Activated naive CD8-positive, alpha-beta T cell treated with anti-CD3 and anti-CD28 coated beads, Interleukin-2, amount 10 ng/mL, durations not matched to agents 7 days and 5 days (primary cell): ENCODE measurements at places on chromosomes 12 and 14. TPM values are rescaled to one million over a fixed set of nuclear protein-coding genes. Genes with fewer than 3 reads are reported as not detected.
A peak's percentile ranks its signal among the peaks of the same experiment; 100 is the strongest.

DNA sequence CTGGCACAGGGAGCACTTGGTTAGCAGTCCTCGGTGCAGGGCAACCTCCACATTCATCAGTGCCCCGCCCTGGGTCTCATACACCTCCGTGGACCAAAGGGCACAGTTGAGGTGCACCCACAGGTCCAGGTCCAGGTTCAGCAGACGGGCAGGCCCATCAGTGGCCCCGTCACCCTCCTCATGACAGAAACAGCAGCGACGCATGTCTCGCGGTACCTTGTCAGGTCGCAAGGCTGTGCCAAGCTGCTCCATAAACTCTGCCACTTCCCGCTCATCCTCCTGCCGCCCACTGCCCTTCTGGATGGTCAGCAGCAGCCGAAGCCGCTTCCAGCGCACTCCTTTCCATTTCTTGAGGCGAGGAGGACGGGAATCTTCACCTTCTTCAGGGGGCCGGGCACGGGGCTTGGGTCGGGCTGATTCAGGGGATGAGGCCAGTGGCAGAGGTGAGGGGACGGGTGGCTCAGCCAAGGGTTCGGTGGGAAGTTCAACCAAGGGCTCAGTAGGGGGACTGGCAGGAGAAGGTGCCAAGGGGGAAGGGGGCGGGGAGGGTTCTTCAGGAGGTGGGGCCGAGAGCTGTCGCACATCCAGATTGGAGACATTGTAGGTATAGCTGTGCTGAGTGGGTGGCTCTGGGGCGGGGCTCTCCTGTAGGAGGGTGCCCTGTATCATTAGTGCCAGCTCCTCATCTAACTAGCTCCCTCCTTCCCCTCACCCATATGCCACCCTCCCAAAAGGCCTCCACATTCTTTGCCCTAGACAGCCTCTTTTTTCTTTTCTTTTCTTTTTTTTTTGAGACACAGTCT, 8.3 kb upstream of the PRKAG1 start:
- H3K4me1 ChIP-seq: no peaks in the 10 kb centered on the region
- H3K36me3 ChIP-seq: peaks cover 17% of the 10 kb centered on the region
- no peak overlapping the region for H3K27ac ChIP-seq
- no peak for DNase-seq

DNA sequence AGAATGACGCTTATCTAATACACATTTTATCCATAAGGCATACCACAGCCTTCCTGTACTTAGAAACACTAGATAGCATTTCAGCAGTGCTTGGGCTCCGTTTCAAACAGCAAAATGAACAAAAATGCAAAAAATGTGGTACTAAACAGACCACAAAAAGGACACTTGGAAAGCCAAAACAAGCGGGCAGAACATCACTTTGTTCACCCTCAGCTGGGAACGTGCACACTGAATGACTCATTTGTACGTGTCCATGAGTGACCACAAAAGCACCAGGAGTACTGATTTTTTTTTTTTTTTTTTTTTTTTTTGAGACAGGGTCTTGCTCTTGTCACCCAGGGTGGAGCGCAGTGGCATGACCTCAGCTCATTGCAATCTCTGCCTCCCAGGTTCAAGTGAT, 8.9 kb upstream of the FOXN3 start:
- H3K27me3 ChIP-seq: no peaks in the 10 kb centered on the region
- DNase-seq: no peak
- peak overlapping the region; percentile 37 for H3K4me3 ChIP-seq
- H3K36me3 ChIP-seq: peaks cover 7% of the 10 kb centered on the region
- H3K27ac ChIP-seq: peak overlapping the region; percentile 72

- DNase-seq: no peak
- peaks cover 63% of the 10 kb centered on the region for H3K4me1 ChIP-seq
- no peaks in the 10 kb centered on the region for H3K36me3 ChIP-seq
- H3K4me3 ChIP-seq: no peak overlapping the region
- H3K27me3 ChIP-seq: peaks cover 3% of the 10 kb centered on the region
- H3K27ac ChIP-seq: no peak overlapping the region
Measured at GRCh38 chr14:76923431-76924370, 97.5 kb downstream of the LRRC74A start.

DNA sequence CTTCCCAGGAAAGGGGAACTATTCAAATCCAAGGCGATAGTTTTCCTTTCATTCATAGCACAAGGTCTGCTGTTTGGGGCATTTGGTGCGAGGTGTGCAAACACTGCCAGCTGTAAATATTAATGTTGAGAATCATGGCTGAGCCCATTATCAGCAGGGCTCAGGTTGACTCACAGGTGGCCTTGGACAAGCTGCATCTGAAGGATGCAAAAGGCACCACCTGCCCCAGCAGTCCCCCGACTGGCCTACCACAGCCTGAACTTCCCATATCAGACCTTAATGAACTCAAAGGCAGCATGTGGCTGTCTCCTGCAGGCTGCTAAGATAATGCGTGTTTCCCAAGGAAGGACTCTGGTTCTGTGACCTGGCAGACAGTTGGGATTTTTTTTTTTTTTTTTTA, 93.3 kb upstream of the MAP1LC3B2 start:
- H3K4me3 ChIP-seq: no peak overlapping the region
- no peaks in the 10 kb centered on the region for H3K36me3 ChIP-seq
- DNase-seq: no peak
- H3K27me3 ChIP-seq: peaks cover 2% of the 10 kb centered on the region
- no peak overlapping the region for H3K27ac ChIP-seq

DNA sequence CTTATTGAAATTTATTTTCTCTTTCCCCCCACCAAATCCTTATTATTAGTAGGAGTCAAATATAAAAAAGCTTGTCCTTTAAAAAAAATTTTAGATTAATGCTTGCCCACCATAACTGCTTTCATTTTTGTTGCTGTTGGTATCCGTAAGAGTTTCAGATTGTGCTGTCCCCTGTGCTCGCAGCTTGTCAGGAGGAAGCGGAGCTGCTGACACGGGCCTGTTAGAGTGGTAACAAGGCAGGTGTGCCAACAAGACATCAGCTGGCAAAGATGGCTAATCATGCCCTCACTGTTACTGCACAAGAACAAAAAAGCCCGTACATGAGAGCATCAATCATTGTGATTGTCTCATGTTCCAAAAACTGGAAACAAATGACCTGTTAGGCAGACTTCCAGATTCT, 148.4 kb downstream of the ALG10B start:
- no peak overlapping the region for H3K27ac ChIP-seq
- H3K27me3 ChIP-seq: no peaks in the 10 kb centered on the region
- no peaks in the 10 kb centered on the region for H3K4me1 ChIP-seq

DNA sequence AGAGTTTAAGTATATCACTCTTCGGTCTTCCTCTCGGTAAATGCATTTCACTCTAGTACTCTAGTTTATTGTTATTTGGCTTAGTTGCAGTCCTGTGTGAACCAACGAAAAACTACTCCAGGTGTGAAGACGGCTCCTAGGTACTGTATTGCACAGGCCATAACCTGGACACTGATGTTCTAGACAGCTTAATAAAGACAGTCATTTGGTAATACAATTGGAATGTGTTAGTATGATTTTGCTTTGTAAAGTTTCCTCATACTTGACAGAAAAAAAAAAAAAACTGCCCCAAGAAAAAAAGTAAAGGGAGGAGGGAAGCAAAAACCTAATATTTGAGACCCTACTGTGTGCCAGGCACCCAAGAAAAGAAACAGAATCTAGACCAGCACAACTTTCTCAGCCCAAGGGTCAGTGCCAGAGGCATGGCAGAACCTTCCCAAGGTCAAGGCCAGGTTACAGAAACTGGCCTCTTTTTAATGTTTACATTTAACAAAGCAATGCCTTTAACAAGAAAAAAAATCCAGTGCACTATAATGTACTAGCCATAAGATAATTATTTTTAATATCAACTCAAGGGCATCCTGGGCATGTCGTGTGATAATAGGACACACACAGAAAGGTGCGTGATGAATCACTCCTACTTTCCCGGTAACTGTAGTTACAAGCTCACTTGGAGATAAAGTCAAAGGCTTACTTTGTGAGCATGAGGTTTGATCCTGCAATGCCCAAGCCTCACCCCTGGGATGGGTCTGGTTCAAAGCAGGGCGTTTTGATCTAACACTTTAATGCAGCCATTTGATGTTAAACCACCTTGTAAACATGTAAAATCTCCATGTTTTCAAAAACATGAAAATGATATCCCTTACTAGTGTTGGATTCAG, 110.6 kb downstream of the BMP4 start:
- H3K4me3 ChIP-seq: no peak overlapping the region
- no peaks in the 10 kb centered on the region for H3K4me1 ChIP-seq
- no peak for DNase-seq
- H3K27ac ChIP-seq: no peak overlapping the region
- no peaks in the 10 kb centered on the region for H3K27me3 ChIP-seq
- H3K36me3 ChIP-seq: no peaks in the 10 kb centered on the region

DNA sequence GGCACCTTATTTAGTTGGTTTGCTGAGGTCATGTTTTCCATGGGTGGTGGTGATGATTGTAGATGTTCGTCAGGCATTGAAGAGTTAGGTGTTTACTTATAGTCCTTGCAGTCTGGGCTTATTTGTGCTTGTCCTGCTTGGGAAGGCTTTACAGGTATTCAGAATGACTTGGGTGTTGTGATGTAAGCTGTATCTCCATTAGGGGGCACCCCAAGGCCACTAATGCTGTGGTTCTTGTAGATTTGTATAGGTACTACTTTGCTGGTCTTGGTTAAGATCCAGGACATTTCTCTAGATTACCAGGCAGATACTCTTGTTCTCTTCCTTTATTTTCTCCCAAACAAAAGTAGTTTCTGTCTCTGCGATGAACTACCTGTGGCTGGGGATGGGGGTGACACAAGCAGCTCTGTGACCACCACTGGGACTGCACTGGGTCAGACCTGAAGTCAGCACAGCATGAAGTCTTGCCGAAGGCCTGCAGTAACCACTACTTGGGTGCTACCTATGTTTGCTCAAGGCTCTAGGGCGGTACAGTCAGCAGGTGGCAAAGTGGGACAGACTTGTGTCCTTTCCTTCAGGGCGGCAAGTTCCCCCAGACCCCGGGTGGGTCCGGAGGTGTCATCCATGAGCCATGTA, 35.8 kb upstream of the FBXO33 start:
- H3K4me3 ChIP-seq: no peak overlapping the region
- peaks cover 1% of the 10 kb centered on the region for H3K36me3 ChIP-seq
- peaks cover 6% of the 10 kb centered on the region for H3K27me3 ChIP-seq

DNA sequence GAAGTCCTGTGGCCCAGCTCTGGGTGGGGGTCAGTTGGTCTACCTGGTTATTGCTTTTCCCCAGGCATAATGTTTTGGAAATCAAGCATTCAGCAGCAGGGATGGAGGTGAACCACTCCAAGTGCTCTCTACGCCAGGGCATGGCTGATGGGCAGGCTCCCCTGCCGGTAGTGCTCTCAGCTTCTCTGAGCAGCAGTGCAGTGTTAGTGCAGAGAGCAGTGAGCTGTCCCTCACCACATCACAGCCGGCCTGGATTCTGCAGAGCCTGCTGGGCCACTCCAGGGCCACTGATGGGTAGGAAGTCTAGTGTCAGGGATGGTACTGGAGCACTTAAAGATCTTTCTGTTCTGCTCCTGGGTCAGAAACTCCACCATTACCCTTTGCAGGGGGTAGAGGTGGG, 151.1 kb downstream of the CALM1 start:
- peaks cover 2% of the 10 kb centered on the region for H3K27me3 ChIP-seq
- H3K4me1 ChIP-seq: no peaks in the 10 kb centered on the region
- no peak for DNase-seq
- no peak overlapping the region for H3K27ac ChIP-seq
- H3K36me3 ChIP-seq: no peaks in the 10 kb centered on the region
- no peak overlapping the region for H3K4me3 ChIP-seq

- H3K4me1 ChIP-seq: peaks cover 18% of the 10 kb centered on the region
- no peak for DNase-seq
- no peak overlapping the region for H3K4me3 ChIP-seq
- no peak overlapping the region for H3K27ac ChIP-seq
- H3K27me3 ChIP-seq: no peaks in the 10 kb centered on the region
Measured at GRCh38 chr14:89206389-89207031, 210.5 kb downstream of the FOXN3 start.

- H3K36me3 ChIP-seq: no peaks in the 10 kb centered on the region
- no peaks in the 10 kb centered on the region for H3K27me3 ChIP-seq
- no peak for DNase-seq
- H3K27ac ChIP-seq: no peak overlapping the region
Measured at GRCh38 chr14:85224241-85224640, 305.7 kb upstream of the FLRT2 start.

GRCh38 chr14:72535485-72535884, 358.4 kb downstream of the DPF3 start:
- peaks cover 21% of the 10 kb centered on the region for H3K36me3 ChIP-seq
- no peak for DNase-seq
- peak overlapping the region; percentile 34 for H3K27ac ChIP-seq
- H3K27me3 ChIP-seq: peaks cover 15% of the 10 kb centered on the region
- peaks cover 67% of the 10 kb centered on the region for H3K4me1 ChIP-seq

DNA sequence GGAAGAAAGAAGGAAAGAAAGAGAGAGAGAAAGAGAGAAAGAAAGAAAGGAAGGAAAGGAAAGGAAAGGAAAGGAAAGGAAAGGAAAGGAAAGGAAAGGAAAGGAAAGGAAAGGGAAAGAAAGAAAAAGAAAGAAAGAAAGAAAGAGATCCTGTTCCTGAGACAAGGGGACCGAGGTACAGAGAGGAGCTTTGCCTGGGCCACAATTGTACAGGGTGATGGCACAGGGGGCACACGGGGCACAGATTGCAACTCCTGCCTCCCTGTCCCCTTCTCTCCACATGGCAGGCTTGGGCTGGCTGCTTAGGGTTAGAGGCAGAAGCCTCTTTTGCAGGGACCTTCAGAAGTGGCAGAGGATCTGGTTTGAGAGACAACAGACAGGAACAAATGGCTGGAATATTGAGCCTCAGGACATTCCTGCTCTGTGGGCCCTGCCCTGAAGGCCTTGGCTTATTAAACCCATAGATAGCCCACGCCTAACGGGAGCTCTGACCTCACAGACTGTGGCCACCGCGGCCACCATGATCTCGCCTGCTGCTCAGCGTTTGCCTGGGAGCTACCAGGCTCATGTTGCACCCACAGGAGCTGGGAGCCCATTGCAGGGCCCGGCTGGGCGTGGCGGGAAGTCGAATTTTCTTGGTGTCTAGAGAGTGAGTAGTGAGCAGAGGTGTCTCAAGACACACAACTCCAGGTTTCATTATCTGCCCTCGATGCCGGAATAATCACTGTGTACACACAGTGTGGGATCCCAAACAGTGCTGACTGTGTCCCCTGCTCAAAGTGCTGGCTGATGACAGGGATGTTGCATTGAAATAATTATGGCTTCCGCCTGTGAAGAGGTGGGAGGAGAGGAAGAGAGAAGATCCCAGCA, 147.9 kb upstream of the NCOR2 start:
- H3K4me3 ChIP-seq: no peak overlapping the region
- no peak for DNase-seq
- H3K27me3 ChIP-seq: no peaks in the 10 kb centered on the region
- H3K36me3 ChIP-seq: no peaks in the 10 kb centered on the region

DNA sequence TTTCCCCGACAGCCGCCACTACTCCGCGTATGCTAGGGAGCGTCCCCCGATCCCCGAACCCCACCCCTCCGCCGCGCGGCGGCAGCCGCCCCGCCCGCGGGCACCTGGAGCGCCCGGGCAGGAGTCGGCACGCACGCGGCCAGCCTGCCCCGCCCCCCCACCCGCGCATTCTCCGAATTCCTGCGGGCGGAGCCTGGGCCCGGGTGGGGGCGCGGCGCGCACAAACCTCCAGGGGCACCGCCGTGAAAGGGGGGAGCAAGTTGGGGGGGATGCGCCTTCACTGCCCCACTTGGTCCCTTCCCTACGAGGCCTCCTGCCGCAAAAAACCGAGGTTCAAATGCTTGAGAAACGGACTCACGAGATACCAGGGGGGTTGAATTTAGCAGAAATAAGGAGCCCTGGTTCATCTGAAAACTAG, 1.7 kb downstream of the AJUBA start:
- H3K27ac ChIP-seq: no peak overlapping the region
- H3K27me3 ChIP-seq: peaks cover 22% of the 10 kb centered on the region
- H3K4me3 ChIP-seq: peak overlapping the region; percentile 53
- no peaks in the 10 kb centered on the region for H3K36me3 ChIP-seq

Gene SELPLG
- 163 TPM for total RNA-seq

Gene RILPL2
- total RNA-seq: 5.5 TPM

Gene ISCA2
- total RNA-seq: 31.2 TPM

Gene TOMM20L
- not detected for total RNA-seq
